Vagina (tissue), 2 donors: ENCODE measurements at places on chromosomes 5 and 9.
A peak's percentile ranks its signal among the peaks of the same experiment; 100 is the strongest.

DNA sequence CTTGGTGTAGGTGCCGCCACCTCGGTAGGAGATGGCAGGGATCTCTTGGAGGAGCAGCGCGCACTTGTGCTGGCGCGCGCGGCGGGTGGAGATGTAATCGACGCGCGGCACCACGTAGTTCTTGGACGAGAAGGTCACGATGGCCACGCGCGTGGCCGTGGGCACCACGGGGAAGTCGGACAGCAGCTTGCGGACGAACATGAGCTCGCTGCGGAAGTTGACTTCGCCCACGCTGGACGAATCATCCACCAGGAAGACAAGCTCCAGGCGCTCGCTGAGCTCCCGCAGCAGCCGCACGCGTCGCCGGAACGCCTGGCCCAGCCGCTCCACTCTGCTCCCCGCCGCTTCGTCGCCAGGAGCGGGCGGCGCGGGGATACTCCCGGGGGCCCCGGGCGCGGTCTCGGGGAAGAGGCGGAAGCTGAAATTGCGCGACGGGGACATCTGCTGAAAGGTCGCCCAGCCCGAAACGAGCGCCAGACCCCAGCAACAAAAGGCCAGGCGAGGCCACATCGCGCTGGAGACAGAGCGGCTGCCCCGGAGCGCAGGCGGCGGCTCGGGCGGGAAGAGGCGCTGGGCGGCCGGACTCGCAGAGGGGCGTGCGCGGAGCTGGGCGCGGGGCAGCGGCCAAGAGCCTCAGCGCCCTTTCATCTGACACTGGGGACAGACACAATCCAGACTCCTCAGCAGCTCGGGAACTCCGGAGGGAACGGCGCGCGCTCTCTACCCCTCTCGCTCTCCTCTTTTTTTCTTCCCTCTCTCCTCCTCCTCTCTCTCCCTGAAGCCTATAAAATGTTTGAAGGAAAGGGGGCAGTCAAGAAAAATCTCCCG, at the start of gene SVEP1:
Gene SVEP1 (minus strand): TSS at position 708 of the 828 bp plus-strand sequence. CDS start 198 bp downstream, at position 510.
- H3K27me3 ChIP-seq, result no peaks in the 10 kb centered on the region
- peak within 1 kb of the TSS; percentile 73 for H3K27ac ChIP-seq
- peaks cover 8% of the 10 kb centered on the region for H3K4me1 ChIP-seq
- peak within 1 kb of the TSS; percentile 58 for H3K4me3 ChIP-seq

GRCh38 chr9:32200896-32201295, 183.5 kb upstream of the ACO1 start:
- DNase-seq, result no peak
- no peak overlapping the region for H3K27ac ChIP-seq
- no peaks in the 10 kb centered on the region for H3K27me3 ChIP-seq
- no peaks in the 10 kb centered on the region for H3K4me1 ChIP-seq
- H3K36me3 ChIP-seq, result no peaks in the 10 kb centered on the region

- peaks cover 8% of the 10 kb centered on the region for H3K36me3 ChIP-seq
- H3K4me1 ChIP-seq, result no peaks in the 10 kb centered on the region
- no peak overlapping the region for H3K4me3 ChIP-seq
- no peak overlapping the region for H3K27ac ChIP-seq
These were observed 21.6 kb downstream of the SLC46A2 start for GRCh38 chr9:112869041-112869529.

DNA sequence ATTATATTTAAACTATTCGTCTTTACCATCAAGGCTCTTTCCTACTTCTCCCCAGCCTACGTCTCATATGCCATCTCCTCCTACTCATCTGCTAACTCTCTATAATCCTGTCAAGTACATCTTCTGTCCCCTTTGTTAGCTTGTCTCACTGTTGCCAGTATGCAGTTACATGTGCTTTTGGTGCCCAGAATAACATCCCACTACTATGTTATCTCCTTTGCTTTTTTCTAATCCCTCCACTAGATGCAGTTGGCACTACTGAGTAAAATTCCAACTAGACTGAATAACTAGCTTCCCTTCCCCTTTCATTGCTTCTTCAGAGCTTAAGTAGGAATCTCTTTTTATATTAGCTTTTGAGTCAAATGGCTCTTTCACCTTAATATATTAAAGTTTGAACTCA, 3.0 kb upstream of the ARRDC3 start:
- H3K27me3 ChIP-seq, result no peaks in the 10 kb centered on the region
- H3K36me3 ChIP-seq, result no peaks in the 10 kb centered on the region
- H3K27ac ChIP-seq, result no peak overlapping the region
- H3K4me1 ChIP-seq, result peaks cover 9% of the 10 kb centered on the region

DNA sequence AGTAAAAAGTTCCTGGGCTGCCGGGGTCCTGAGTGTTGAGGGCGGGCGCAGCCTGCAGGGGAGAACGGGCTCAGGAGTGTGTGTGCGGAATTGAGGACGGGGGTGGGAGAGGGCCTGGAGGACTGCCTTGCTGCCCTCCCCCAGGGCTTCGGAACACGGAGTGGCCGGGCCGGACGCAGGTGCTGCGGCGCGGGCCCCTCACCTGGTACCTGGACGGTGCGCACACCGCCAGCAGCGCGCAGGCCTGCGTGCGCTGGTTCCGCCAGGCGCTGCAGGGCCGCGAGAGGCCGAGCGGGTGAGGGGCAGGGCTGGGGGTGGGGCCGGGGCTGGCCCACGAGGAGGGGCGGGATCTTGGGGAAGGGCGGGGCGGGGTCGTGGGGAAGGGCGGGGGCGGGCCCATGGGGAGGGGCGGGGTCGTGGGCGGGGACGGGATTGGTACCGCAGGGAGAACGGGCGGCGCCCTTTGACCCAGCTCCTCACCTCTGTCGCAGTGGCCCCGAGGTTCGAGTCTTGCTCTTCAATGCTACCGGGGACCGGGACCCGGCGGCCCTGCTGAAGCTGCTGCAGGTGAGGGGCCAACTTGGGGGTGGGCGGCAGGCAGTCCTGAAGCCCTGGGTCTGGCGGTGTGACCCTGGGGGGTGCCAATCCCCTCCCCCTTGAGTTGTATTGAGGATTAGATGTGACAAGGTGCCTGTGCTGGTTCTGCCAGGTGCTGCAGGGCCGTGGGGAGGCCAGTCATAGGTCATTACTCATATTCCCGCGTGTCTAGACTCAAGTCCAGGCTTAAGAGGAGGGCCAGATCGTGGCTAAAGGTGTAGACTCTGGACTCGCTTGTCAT, 7.1 kb downstream of the FPGS start:
- no peaks in the 10 kb centered on the region for H3K27me3 ChIP-seq
- H3K36me3 ChIP-seq, result peaks cover 58% of the 10 kb centered on the region
- peaks cover 7% of the 10 kb centered on the region for H3K4me1 ChIP-seq
- H3K4me3 ChIP-seq, result no peak overlapping the region
- peak overlapping the region; percentile 39 for H3K27ac ChIP-seq
- DNase-seq, result no peak

DNA sequence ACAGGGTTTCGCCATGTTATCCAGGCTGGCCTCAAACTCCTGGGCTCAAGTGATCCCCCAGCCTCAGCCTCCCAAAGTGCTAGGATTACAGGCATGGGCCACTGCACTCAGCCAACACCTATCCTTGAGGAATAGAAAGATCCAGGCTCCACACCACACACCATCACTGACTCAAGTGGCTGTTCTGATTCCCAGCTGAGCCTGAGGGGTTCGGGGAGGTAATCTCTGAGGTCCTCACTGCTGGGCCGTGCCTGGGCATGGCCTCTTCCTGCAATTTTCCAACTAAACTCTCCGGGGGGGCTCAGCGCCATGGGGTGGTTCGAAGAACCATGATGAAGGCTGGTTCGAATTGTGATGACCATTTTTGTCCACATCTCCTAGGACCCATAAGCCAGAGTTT, 31.0 kb upstream of the IL17B start:
- peak overlapping the region; percentile 84 for H3K27ac ChIP-seq
- H3K4me1 ChIP-seq, result peaks cover 57% of the 10 kb centered on the region
- DNase-seq, result no peak
- peak overlapping the region; percentile 57 for H3K4me3 ChIP-seq
- no peaks in the 10 kb centered on the region for H3K27me3 ChIP-seq

GRCh38 chr9:33823801-33824200, 6.8 kb downstream of the UBE2R2 start:
- no peak overlapping the region for H3K4me3 ChIP-seq
- peaks cover 57% of the 10 kb centered on the region for H3K4me1 ChIP-seq
- H3K27me3 ChIP-seq, result no peaks in the 10 kb centered on the region
- H3K27ac ChIP-seq, result no peak overlapping the region
- H3K36me3 ChIP-seq, result no peaks in the 10 kb centered on the region
- DNase-seq, result no peak

DNA sequence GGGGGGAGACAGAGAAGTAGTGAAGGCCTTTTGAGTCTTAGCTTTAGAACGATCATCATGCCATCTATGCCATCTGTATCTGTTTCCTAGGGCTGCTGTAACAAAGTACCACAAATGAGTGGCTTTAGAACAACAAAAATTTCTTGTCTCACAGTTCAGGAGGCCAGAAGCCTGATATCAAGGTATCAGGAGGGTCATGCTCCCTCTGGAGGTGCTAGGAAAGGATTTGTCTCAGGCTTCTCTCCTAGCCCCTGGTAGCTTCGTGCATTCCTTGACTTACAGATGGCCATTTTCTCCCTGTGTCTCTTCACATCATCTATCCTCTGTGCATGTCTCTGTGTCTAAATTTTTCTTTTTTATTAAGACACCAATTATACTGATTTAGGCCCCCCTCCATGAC, 5.2 kb downstream of the CARD6 start:
- H3K36me3 ChIP-seq, result no peaks in the 10 kb centered on the region
- no peaks in the 10 kb centered on the region for H3K4me1 ChIP-seq
- no peak overlapping the region for H3K27ac ChIP-seq
- H3K4me3 ChIP-seq, result no peak overlapping the region
- DNase-seq, result no peak

- no peaks in the 10 kb centered on the region for H3K4me1 ChIP-seq
- H3K27me3 ChIP-seq, result no peaks in the 10 kb centered on the region
- H3K36me3 ChIP-seq, result no peaks in the 10 kb centered on the region
- no peak for DNase-seq
- no peak overlapping the region for H3K27ac ChIP-seq
These were observed 21.8 kb upstream of the RNF145 start for GRCh38 chr5:159231167-159231566.

- H3K36me3 ChIP-seq, result no peaks in the 10 kb centered on the region
- no peak overlapping the region for H3K27ac ChIP-seq
- DNase-seq, result no peak
- H3K4me3 ChIP-seq, result no peak overlapping the region
- H3K27me3 ChIP-seq, result no peaks in the 10 kb centered on the region
These were observed 578.4 kb downstream of the CCDC171 start for GRCh38 chr9:16131264-16131663.

DNA sequence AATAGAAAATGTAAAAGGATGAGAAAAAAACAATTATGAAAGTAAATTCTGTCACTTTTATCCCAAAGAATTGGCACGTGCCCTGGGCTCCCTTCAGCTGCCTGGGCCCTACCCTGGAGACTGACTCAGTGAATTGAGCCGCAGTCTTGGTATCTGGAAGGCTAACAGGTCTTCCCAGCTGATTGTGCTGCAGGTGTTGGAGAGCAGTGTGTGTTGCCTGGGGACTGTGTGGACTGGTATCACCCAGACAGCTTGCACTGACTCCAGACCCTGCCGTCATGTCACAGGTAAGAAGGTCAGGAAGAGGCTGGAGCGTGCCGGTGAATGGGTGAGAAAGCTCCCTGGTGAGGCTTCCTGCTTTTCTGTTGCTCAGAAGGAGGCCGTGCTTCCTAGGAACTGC, 83.3 kb downstream of the AOPEP start:
- H3K27ac ChIP-seq, result no peak overlapping the region
- no peak for DNase-seq
- peaks cover 5% of the 10 kb centered on the region for H3K36me3 ChIP-seq
- no peak overlapping the region for H3K4me3 ChIP-seq
- peaks cover 41% of the 10 kb centered on the region for H3K4me1 ChIP-seq

DNA sequence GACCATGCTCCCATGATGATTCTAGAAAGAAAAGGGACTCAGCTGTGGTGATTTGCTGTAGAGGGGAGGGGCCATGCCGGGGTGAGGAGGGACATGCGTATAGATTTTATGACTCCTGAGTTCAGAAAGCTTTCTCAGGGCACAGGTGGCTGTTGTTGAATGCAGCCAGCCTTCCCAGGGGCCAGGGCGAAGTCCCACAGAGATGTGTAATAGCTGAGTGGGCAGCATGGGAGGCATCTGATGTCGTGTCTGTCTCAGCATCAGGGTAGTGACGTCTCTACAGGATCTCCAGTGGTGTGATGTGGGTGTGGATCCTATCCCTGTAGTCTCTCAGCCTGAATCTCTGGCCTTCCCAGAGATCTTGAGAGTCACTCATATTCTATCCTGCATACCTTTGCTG, 7.8 kb upstream of the BOD1 start:
- no peaks in the 10 kb centered on the region for H3K4me1 ChIP-seq
- H3K4me3 ChIP-seq, result no peak overlapping the region
- H3K36me3 ChIP-seq, result no peaks in the 10 kb centered on the region
- H3K27ac ChIP-seq, result no peak overlapping the region
- no peaks in the 10 kb centered on the region for H3K27me3 ChIP-seq
- DNase-seq, result no peak

DNA sequence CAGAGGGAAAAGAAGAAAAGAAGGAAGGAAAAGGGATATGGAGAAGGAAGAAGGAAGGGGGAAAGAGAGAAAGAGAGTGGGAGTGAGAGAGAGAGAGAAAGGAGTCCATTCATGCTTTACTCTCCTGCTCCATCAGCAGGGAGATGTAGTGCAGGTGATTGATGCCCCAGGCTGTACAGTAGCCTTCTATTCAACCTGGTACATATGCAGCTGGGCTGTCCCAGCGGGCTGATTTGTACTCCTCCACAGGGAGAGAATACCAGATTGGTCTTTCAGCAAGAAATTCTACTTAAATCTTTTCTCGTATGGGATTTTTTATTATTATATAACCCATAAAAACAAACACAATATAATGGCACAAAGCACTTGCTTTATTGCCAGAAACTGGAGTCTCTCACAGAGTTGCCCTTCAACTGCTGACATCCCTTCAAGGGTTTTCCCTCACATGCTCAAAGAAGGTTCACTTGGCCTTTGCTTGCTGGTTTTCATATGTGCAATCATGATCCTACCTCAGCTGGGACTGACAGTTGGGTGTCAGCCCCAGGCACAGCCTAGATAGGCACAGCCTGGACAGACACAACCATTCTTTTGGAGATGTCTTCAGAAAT, 380.1 kb upstream of the RIOK2 start:
- no peak overlapping the region for H3K27ac ChIP-seq
- DNase-seq, result no peak
- no peak overlapping the region for H3K4me3 ChIP-seq
- no peaks in the 10 kb centered on the region for H3K4me1 ChIP-seq
- H3K36me3 ChIP-seq, result no peaks in the 10 kb centered on the region
